Hematopoietic multipotent progenitor cell treated with erythropoietin and hydrocortisone succinate and interleukin-3 and kit ligand, for 4 days (in vitro differentiated cells): ENCODE measurements at places on chromosomes 11 and 22.
A peak's percentile ranks its signal among the peaks of the same experiment; 100 is the strongest.

DNA sequence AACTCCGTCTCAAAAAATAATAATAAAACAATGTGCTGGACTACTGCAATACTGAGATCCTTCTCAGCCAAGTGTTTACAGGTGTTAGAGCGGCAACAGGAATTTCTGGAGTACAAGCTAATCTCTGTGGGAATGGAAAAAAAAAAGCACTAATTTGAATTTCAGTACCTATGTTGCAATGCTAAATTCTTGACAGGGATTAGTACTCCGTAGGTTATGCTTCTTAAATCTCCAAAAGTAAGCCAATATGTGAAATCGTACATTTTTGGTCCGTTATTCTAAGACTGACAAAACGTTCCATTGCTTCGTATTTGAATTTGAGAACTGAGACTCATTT is 1.1 kb downstream of the ATL3 start:
- no peak for DNase-seq

- no peak for DNase-seq
These were observed 2.6 kb upstream of the TCIRG1 start for GRCh38 chr11:68036141-68036716.

GRCh38 chr11:76636826-76637460 is 33.6 kb downstream of the LRRC32 start:
- DNase-seq = no peak

GRCh38 chr11:28966951-28967350 is 858.8 kb downstream of the METTL15 start:
- DNase-seq = no peak

GRCh38 chr22:48065892-48066291 is 1303.4 kb downstream of the TBC1D22A start:
- no peak for DNase-seq

DNA sequence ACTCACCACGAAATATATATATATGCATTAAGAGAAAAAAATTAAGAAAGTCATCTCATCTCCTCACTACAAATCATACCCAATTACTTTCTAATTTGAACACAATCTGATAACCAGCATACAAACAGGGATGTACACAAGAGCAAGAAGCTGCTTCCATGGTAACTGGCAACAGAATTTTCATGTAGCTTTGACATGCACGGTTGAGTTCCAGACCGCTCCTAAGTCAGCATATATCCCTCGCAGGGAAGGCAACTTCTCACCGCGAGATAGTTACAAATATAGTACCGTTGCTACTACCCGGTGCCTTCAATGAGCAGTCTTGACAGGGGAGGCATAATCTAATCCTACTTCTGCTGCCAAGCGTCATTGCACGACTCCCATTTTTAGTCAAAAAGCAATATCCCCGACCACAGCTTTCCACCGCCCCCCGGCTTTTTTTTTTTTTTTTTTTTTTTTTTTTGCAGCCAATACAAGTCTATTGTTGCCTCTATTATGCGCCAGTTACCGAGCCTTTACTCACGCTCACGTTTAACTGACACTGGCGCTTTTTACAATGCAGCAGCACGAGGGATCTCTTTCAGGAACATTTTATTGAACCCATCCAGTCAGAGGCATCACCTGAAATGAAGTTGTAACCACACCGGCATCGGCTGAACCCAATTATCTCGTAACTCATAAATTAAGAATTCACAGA is 2.2 kb downstream of the CADM1 start:
- peak; percentile 4 for DNase-seq

GRCh38 chr11:35750981-35751663 is 88.5 kb downstream of the TRIM44 start:
- no peak for DNase-seq

DNA sequence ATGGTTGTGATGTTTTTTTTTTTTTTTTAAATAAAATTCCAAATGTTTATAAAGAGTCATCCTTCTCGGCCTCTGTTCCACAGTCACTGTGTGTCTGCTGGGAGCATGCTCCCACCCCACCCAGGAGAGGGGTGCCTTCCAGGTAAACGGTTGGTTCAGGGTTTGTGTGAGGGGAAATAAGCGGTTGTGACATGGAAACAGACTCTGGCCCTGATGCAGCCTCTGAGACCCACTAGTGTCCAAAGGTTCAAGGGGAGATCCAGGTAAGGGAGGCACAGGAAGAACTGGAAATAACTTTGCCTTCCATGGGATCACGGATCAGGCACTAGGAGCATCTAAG is 6.0 kb upstream of the GAS2L1 start:
- no peak for DNase-seq

GRCh38 chr11:47177846-47178245 is 1.2 kb upstream of the ARFGAP2 start:
- no peak for DNase-seq

GRCh38 chr11:44417731-44418455 is 108.0 kb upstream of the ALX4 start:
- DNase-seq = no peak

DNA sequence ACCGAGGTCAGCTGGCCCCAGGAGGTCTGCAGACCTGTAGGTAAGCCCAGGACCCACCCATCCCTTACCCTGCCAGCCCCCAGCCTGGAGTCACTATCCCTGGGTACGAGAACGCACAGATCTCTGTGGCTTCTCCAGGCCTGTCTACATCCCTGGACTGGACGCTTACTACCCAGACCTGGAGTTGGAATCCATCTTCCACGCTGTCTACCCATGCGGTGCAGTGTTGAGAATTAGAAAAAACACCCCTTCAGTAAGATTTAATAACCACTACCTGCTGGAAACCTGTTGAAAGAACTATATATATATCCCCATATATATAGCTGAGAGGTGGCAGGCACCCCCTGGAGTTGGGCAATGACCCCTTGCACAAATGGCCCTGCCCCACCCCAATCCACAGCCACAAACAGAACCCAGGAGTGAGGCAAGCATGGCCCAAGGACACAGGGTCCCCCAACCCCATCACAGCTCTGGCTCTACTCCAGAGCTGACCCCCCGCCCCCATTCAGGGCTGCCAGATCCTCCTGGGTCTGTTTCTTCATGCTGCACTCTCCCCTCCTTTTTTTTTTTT is 17.7 kb upstream of the RGL4 start:
- DNase-seq = no peak

GRCh38 chr11:11839718-11840117 is 2.1 kb upstream of the USP47 start:
- no peak for DNase-seq

DNA sequence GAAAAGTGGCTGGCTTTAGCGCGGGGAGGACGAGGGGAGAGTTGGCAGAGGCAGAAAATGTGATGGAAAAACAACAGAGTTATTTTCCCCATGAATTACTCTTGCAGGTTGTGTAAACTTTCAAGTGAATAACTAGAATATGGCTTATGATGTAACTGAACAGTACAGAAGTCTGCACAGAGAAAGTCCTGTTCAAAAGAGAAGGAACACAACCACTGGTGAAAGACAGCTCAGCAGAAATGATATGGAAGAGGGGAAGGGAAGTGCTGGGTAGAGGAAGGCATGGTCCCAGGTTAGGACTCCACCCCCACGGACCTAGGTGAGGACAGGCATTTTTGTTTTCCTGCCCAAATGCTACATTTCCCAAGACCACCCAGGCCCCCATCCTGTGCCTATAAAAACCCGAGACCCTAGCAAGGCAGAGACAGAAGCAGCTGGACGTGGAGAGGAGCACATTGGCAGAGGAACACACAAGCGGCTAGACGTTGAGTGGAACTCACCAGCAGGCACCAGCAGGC is 77.7 kb downstream of the MAML2 start:
- no peak for DNase-seq

- DNase-seq = no peak
These were observed 106.9 kb upstream of the SORL1-AS1 start for GRCh38 chr11:121559606-121560200.

DNA sequence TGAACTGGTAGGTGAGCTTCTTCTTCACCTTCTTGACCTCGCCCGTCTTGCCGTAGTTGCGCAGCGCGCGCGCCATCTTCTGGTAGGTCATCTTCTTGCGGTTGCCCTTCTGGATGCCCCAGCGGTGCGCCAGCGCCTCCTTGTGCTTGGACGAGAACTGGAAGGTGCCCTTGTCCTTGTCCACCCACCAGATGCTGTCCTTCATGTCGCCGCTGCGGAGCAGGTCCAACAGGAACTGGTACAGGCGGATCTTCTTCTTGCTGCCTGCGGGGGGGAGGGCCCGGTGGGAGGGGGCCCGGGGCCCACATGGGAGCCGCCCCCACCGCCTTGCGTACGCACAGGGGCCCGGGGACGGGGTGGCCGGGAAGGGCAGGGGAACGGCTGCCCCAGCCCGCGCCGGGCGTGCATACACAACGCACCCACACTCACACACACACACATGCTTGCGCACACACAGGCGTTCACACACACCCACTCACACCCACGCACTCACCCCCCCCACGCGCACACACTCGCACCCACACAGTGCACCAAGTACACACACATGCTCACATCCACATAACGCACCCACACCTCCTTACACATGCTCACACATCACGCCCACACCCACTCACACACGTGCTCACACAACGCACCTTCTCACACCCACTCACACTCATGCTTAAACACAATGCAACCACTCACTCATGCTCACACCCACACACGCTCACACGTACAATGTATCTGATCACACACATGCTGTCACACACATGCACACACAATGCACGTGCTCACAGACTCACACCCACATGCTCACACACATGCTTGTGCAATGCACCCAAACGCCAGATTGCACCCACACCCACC is 3.0 kb upstream of the MYBPC3 start:
- DNase-seq = peak; percentile 77

- no peak for DNase-seq
These were observed 37.3 kb upstream of the POU2AF1 start for GRCh38 chr11:111416231-111416960.

- DNase-seq = peak; percentile 11
These were observed 83.1 kb downstream of the TBC1D22A start for GRCh38 chr22:46845296-46846149.

DNA sequence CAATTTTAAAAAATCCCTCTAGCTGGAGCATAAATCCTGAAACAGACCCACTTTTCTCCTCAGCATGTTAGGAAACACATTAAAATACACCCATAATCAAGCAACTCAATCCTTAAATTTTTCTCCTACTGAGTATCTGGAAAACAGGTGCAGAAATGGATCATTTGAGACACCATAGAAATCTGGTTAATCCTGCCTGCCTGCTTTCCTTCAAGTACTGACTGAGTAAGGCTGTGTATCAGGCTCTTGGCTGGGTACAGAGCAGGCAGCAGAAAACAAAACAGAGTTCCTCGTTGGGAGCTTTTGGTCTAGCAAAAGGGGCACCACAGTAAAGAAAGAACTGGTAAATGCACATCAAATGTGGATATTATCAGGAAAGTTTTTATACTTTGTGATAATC is 1.9 kb downstream of the KCNQ1OT1 start:
- no peak for DNase-seq

DNA sequence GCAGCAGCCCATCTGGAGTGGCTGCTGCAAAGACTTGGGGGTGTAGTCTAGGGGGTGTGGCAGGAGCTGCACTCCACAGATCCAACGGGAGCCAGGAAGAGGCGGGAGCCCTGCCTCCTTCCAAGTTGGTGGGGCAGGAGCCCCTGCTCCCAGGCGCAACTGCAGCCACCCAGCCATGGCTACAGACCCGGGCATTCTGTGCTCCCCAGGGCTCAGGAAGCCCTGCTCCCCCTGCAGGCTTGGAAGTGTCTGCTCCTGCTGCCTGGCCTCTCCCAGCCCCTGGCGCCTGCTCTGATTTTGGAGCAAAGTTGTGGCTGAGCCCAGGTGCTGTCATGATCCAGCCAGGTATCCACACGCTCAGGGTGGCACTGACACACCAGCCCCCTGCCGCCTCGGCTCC is 58.5 kb downstream of the CCDC34 start:
- no peak for DNase-seq

DNA sequence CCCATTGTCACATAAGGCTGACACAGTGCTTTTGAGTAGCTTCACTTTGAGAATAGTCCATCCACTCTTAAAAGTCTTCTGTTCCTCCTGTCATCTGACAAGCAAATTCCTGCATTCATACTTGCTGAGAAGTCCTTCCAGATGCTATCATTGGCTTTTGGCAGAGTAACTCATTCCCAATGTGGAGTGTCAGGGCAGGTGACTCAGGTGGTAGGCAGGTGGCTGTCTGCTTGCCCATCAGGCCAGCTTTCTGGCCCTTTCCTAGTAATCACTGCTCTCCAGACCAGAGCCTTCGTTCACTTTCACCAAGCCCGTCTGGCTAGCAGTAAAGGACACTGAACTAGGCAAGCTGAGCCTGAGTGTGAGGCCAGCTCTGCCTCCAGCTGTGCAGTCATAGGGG is 162.5 kb upstream of the CCDC90B start:
- DNase-seq = no peak

GRCh38 chr11:64267207-64267945 is 16.0 kb downstream of the PLCB3 start:
- no peak for DNase-seq

GRCh38 chr22:48340727-48341709 is 1486.7 kb downstream of the BRD1 start:
- no peak for DNase-seq

DNA sequence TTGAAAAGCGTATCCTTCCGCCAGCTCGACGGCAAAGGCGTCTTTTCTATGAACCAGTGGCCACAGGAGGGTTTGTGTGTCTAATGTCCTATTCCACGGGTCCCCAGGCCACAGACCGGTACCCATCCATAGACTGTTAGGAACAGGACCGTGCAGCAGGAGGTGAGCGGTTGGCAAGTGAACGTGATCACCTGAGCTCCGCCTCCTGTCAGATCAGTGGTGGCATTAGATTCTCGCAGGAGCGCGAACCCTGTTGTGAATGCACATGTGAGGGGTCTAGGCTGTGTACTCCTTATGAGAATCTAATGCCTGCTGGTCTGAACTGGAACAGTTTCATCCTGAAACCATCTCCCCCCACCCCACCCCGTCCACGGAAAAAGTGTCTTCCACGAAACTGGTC is 62.7 kb upstream of the KCNQ1OT1 start:
- DNase-seq = no peak
